Endodermal cell (in vitro differentiated cells): ENCODE measurements at places on chromosomes 5 and 9. TPM values are rescaled to one million over a fixed set of nuclear protein-coding genes. Genes with fewer than 3 reads are reported as not detected.

- DNase-seq = no peak
Measured at GRCh38 chr9:5352637-5353248, 13.1 kb upstream of the RLN1 start.

DNA sequence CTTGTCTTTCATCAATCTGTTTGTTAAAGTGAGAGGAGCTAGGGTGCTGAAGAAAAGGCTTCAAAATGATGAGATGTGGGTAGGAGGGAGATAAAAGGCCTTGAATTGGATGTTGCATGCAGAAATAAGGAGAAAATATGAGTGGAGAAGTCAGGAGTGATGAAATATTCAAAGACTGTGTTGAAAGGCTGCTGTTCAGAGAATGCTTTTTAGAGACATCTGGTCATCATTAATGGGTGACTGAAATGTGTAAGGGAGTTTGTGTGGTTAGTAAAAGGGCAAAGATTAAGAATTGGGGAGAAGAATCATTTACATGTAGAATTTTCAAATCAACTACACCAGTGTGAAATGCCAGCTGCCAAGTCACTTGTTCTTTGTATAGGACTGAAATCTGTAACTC is 383.9 kb downstream of the MAT2B start:
- no peak for DNase-seq

GRCh38 chr5:174724484-174725260 is at the start of gene MSX2:
TSS of gene MSX2 (plus strand) at chr5:174724582. CDS start at chr5:174724660, 78 bp downstream.
- peak; percentile 96 for DNase-seq

GRCh38 chr9:136565086-136565714 is 19.4 kb upstream of the NOTCH1 start:
- DNase-seq = no peak

GRCh38 chr5:81856948-81857928 is 106.3 kb upstream of the SSBP2 start:
- DNase-seq = peak; percentile 80

DNA sequence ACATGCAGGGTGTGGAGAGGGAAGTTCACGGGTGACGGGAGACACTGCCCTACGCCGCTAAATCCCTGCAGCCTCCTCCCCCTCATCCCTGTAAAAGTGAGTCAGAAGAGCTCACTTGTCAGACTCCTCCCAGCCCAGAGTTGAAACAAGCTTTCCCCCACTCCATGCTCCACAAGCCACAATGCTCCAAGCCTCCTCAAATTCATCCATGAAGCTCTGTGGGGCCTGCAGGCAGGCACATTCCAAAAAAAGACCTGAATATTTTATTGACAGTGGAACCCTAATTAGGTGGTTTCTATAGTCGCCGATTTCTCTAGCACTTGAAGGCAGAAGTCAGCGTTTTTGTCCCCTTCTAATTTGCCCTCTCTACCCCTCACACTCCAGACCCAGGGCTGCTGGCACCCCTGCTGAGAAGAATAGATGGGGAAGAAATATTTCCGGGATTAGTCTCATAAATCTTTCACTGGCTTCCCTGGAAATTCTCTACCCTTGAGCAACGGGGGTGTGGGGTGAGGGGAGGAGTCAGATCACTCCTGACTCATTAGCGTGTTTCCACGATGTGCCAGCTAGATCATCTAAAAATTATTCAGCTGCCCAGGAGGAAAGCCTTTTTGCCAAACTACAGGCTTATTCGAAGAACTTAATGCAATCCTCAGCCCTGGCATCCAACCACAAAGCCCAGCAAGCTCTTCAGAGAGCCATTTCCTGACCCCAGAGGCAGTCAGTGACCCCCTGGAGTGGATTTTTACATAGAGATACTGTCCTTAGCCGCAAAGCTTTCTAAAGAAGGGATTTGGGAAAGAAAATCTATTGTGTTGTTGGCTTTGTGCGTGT is 97.1 kb downstream of the ENC1 start:
- peak; percentile 89 for DNase-seq

- DNase-seq = no peak
Measured at GRCh38 chr5:16345454-16345853, 120.1 kb downstream of the ZNF622 start.

- DNase-seq = no peak
Measured at GRCh38 chr5:166441-167372, 24.6 kb upstream of the LRRC14B start.

GRCh38 chr5:121350181-121350930 is 501.3 kb upstream of the FTMT start:
- DNase-seq = no peak

GRCh38 chr5:157459715-157460599 is at the start of gene NIPAL4:
TSS of gene NIPAL4 (plus strand) at chr5:157460213. CDS start at chr5:157460321, 108 bp downstream.
- DNase-seq = peak; percentile 73

DNA sequence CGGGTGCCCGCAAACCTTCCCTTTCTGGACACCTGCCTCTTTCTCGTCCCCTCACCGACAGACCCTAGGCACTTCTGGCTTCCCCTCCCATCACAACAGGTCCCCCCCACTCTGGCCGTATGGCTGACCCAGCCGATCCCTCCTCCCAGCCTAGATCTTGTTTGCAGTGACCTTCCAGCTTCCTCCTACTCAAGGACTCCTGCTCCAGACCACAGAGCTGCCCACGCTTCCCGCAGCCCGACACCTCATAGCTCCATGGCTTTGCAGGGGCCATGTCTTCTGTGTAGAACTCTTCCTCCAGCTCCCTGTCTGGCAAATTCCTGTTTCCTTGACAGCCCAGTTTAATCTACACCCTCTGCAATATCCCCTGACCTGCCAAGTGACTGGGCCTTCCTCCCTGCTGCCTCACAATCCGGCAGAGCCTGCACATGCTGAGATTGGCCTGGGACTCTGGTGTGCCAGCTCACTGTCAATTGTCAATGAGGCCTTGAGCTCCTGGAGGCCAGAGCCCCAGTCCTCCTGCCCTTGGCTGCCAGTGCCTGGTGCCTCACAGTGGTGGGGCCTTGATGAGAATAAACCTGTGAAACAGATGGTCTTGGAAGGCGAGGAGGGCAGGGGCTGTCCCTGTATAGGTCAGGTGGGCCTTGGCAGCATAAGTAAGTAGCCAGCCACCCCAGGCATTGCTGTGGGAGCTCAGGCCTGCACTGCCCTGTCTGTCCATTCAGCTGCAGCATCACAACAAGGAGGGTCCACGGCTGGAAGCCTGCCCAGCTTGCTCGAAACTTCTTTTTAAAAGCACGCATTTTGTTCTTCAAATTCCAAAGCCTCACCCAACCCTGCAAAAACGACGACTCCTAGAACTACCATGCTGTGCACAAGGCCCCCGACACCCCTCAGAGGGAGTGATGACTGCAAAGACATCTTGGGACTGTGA is 50.5 kb downstream of the GADD45G start:
- peak; percentile 52 for DNase-seq

DNA sequence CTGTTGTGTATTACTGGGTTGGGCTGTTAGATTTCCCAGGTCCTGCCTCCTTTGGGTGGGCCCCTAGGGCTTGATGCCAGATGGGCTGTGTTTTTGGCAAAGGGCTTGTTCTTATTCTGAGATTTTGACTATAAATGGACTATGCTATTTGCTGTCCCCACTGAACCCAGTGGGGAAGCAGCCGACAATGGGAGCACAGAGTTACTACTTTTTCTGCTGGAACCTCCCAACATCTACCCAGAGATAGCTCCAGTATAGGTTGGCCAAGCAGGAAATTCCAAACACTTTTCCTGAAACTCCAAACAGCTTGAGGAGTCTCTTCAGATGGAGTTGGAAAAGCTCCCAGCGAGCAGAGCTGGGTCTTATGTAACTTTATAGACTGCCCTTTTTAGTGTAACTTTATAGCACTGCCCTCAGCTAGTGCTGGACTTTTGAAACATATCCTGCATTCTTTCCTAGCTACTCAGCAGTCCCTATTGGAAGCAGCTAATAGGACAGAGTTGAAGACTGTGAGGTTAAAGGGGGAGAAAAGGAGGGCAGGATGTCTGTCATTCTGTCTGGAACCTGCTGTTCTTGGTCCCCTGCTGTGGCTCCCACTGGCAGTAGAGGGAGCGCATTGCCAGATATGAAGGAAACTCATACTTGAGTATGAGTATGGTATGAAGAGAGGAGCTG is 21.0 kb downstream of the RUSC2 start:
- DNase-seq = no peak

- peak; percentile 76 for DNase-seq
Measured at GRCh38 chr5:14143841-14144585, 871 bp downstream of the TRIO start.

GRCh38 chr9:92247981-92248380 is 45.5 kb downstream of the IARS1 start:
- no peak for DNase-seq

- DNase-seq = peak; percentile 59
Measured at GRCh38 chr9:129964901-129965734, 77.9 kb downstream of the FNBP1 start.

The NR5A1 gene
- total RNA-seq = not detected in 3 replicates

The FBP2 gene
- total RNA-seq = not detected in 3 replicates

The MLANA gene
- not detected in 2 replicates for total RNA-seq

The ECM2 gene
- total RNA-seq = 1.2 to 3.4 TPM (median 1.8 TPM) in 3 replicates

The CATSPER3 gene
- total RNA-seq = 0.63 and 0.68 TPM in 2 replicates
